ENCODE measurements at places on chromosomes 6 and 20. TPM values are rescaled to one million over a fixed set of nuclear protein-coding genes. Genes with fewer than 3 reads are reported as not detected.

Gene CLIC5
- 6.3 TPM for total RNA-seq

Gene AGER
- 20.7 TPM for total RNA-seq

Gene RAB44
- total RNA-seq: not detected

Gene CGA
- total RNA-seq: not detected

Gene FKBP1C
- total RNA-seq: 0.67 TPM

Gene GTSF1L
- 0.28 TPM for total RNA-seq

Gene ZSCAN16
- total RNA-seq: 4.6 TPM

Gene EYA4
- not detected for total RNA-seq

Gene GSTA2
- not detected for total RNA-seq

Data from activated CD8-positive, alpha-beta memory T cell treated with anti-CD3 and anti-CD28 coated beads, Interleukin-2, amount 10 ng/mL, durations not matched to agents 7 days and 5 days (primary cell).